ENCODE measurements at places on chromosomes 13 and 19.

DNA sequence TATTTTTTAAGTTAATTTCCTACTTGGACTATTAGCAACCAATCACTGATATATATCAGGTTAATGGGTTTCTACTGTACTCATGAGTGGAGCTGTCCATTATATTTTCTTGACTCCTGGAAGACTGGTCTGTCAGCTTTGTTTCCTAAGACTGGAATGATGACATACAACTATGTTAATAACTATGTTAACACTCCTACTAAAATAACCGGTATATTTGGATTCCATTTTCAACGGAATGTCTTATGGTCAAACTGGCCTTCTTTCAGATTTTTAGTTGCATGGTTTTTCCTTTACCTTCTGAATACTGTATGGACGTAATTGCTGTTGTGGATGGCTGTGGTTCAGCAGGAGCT is 45.8 kb upstream of the GPI start:
- DNase-seq: no peak

GRCh38 chr13:48571126-48571913 is 38.4 kb upstream of the RCBTB2 start:
- no peak for DNase-seq

GRCh38 chr13:92833071-92833470 is 393.5 kb upstream of the GPC6 start:
- no peak for DNase-seq

DNA sequence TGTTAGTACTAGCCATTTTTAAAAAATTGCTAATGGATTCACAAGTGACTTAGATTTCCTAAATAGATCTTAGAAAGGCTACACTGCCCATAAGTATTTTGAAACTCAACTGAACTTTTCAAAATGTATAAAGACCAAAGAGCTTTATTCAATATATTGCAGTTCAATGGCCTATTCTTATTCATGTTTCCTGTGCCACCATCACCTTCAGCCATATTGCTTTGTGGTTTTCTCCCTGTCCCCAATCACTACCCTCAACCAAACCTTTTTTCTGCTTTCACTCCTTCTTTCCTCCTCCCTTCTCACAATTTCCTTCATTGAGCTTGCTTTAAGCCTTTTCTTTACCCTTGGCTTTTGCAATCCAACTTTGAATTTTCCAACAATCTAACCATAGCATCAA is 100.9 kb downstream of the MYCBP2 start:
- DNase-seq: no peak

DNA sequence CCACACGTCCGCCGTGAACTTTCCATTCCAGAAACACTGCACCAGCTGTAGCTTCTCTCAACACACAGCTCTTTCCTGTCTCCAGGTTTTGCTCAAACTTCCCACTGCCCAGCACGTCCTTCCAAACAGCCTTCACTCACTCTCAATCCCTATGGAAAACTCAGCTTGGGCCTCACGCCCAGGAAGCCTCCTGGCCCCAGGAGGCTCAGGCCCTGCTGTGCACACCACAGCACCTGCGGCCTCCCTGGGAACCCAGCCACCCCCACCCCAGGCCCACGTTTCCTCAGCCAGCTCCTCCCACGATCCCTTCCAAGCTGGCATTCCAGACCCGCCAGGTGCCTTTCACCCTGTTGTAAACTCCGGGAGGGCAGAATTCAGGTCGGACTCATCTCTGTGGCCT is 35.2 kb downstream of the C13orf46 start:
- no peak for DNase-seq

- DNase-seq: no peak
These were observed 75.0 kb upstream of the SLC15A1 start for GRCh38 chr13:98827449-98827848.

DNA sequence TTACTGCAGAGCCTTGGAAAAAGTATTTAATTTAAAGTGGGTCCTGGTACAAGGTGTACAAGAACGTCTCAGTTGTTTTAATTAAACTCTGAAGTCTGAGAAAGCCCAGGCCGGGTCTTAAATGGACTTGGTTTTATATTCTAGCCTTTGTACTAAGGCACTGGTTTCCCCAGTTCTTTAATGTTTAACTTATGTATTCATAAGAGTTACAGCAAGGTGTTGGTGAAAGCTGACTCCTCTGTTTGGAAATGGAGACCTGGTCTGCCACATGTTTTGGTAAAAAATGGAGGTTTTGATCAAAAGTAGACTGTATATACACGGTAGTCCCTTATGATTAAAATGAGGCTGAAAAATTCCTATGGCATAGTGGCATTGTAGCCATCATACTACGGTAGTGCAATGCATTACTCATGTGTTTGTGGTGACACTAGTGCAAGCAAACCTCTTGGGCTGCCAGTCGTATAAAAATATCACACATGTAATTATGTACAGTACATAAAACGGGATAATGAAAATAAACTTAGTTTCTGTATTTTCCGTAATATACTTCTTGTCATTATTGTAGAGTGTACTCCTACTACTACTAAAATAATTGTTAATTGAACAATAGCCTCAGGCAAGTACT is 883.4 kb upstream of the SPRY2 start:
- no peak for DNase-seq

DNA sequence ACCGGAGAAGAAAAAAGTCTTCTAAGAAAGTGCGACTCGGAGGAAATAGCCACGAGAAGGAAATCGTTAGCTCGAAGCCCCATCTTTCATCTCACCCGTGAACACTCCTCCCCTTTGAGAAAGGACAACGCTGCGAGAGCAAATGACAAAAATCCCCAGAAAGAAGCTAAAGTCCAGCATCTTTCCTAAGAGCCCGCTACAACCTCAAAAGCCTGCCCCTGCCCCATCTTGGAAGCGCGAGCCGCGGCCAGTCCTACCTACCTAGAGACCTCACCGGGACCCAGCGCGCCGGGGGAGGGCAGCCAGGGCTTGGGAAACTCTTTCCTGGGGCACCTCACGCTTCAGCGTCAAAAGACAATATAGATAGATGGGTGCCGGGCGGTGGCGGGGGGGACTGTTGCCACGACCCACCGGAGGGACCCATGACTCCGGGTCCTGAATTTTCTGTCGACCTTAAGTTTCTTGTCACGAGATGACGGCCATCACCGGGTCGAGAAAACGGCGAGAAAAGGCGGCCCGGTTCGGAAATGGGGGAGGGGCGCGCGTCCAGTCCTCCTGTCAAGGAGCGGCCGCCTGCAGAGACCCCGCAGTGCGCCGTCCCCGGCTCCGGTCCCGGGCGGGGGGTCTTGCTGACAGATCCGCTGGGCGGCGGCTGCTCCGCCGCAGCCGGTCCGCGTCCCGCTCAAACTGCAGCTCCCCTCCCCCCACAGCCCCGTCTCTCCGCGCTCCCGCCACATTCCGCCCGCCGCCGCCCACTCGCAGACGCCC is 65.9 kb downstream of the KCNRG start:
- peak; percentile 48 for DNase-seq

- no peak for DNase-seq
These were observed 7.2 kb downstream of the PALM3 start for GRCh38 chr19:14054721-14055120.

GRCh38 chr19:18717601-18718000 is 34.1 kb downstream of the CRTC1 start:
- DNase-seq: no peak

GRCh38 chr19:8468124-8468523 is 23.3 kb downstream of the HNRNPM start:
- DNase-seq: no peak

DNA sequence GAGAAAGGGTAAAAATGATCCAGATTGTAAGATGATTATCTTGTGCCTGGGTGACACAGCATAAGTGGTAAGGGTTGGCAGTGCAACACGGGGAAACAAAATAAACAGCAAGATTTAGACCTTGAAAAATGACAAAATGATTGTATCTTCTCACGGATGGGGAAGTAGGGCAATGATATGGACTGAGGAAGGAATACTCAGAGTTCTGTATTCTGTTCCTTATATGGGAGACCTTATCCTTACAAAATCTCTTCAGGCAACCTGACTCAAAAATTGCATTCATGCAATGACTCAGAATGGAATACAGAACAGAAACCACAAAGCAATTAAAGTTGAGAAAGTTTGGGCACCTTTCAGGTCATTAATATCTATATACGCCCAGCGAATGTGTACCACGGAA is 149.0 kb downstream of the HS6ST3 start:
- DNase-seq: no peak

DNA sequence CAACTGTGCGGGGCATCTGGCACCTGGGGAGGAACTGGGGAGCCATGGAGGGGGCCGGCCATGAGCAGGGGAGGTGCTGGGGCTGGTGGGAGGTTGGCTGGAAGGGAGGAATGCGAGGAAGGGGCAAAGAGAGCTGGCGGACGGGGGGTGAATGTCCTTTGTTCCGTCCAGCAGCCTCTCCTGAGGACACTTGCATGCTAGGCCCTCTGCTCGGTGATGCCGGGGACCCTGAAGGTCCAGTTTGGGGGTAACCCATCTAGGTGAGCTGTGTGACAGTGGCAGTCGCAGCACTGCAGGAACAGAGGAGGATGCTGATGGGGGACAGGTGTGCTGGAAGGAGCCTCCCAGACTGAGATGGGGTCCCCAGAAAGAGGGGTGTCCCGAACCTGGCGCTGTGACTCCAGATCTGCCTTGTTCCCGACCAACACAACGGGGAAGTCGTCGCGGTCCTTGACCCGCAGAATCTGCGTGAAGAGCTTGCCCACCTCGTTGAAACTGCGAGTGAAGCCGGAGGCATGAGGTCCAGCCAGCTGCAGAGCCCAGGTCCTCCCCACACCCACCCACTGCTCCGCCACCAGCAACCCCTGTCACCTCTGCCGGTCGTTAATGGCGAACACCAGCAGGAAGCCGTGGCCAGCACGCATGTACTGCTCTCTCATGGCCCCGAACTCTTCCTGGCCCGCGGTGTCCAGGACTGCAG is 3.6 kb downstream of the RRAS start:
- no peak for DNase-seq

DNA sequence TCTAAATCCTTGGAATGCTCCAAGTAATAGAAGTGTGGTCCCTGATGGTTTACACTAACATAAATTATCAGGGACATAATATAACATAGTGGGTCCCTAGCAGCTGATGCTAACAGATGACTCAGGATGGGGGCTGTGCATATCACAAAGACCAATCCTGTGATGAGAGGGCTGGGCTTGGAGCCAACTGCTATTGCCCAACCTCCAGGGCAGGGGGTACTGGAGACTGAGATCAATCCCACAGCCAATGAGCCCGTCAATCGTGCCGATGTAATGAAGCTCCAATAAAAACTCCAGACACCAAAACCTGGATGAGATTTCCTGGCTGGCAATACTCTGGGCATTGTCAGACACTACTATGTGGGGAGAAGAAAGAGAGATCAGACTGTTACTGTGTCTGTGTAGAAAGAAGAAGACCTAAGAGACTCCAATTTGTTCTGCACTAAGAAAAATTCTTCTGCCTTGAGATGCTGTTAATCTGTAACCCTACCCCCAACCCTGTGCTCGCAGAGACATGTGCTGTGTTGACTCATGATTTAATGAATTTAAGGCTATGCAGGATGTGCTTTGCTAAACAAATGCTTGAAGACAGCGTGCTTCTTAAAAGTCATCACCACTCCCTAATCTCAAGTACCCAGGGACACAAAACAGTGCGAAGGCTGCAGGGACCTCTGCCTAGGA is 33.4 kb downstream of the ABCC4 start:
- DNase-seq: no peak

DNA sequence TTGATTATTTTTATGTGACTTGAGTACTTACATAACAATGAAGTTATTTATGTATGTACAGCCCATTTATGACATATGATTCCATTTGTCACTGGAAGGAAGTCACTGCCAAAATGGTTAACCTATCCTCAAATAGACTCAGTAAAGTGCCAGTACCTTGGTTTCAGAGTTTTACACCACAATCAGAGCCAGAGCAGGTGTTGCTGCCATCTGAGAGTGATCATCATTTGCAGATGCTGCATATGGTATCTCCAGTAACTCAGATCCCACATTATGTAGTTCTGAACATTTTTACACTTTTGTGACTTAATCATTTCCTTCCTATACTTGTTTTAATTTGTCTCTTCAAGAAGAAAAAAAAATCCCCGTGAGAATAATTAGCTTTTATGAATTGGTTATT is 313.3 kb downstream of the HS6ST3 start:
- DNase-seq: no peak

DNA sequence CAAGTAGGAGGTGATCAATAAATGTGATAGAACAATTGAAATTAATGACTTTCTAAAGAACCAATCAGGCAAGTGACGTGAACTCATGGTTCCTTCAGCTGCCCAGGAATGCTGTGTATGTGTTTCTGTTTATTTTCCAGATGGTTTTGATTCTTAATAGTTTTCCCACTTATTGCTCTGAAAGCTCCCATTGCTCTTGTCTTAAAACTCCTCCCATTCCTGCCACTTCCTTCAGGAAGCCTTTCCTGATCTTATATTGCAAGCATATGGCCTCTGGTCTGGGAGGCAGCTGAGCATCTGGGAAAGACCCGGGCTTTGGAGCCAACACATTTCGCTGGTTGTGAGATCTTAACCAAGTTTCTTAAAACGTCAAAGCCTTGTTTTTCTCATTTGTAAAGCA is 17.1 kb upstream of the LATS2 start:
- no peak for DNase-seq

- no peak for DNase-seq
These were observed 1.2 kb upstream of the CHMP2A start for GRCh38 chr19:58555920-58556621.

DNA sequence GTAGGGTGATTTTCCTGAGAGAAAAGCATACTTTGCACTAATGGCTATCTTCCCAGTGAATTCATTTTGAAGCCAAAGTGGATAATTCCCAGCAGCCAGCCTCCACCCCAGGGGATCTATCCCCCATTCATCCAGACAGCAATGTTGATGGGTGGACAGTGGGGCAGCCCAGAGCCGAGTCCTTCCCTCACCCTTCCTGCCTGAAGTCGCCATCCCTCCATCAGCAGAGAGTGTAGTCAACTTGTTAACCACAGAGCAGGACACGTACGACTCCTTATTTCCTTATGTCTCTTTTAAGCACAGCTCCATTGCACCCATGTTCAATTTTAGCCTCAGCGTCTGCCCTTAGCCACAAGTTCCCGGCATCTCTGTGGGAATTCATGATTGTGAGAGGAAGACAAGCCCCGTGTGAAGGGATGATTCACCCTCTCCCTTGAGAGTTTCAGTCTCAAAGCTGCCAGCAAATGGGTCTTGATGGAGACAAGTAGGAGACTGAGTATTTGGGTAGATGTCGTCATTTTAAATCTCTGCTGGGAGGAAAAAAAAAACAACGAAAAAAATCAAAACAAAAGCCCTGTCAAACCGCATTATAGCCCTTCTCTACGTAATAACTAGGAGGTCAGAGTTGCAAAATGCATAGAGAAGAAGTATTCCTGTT is 58.3 kb upstream of the MEDAG start:
- DNase-seq: no peak

DNA sequence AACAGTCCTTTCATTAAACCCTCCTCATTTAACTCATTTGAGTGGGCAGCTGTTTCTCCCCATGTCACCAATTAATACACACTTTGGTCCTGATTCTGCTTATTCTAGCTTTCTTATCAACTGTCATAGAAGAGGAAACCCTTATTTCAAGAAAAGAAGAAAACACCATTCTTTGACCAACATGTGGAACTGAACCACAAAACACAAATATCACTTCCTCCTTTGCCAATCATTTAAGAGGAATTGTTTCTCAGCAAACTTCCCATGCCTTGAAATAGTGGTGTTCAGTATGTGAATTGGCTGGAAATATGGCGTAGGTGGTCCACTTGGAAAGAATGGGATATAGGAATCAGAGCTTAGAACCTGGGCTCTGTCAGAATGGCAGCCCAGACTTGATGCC is 20.4 kb downstream of the MBD3L2B start:
- no peak for DNase-seq

Measured in stimulated activated CD4-positive, alpha-beta T cell treated with anti-CD3 and anti-CD28 coated beads, Interleukin-12 subunit alpha, Interleukin-12 subunit beta, amount 100 ng/mL, for 4 hours (primary cell).